ENCODE measurements at places on chromosomes 2 and 18.

GRCh38 chr2:198499539-198499938 lies 695.1 kb downstream of the PLCL1 start:
- peak; percentile 30 for DNase-seq

GRCh38 chr2:12684471-12684936 lies 32.2 kb upstream of the TRIB2 start:
- no peak for DNase-seq

- DNase-seq: no peak
These were observed 929.2 kb downstream of the SLC4A3 start for GRCh38 chr2:220556658-220557057.

- DNase-seq: no peak
These were observed 75.4 kb downstream of the CSRNP3 start for GRCh38 chr2:165544897-165545296.

GRCh38 chr18:23826850-23827620 lies 137.8 kb downstream of the LAMA3 start:
- DNase-seq: no peak

- DNase-seq: no peak
These were observed 2.2 kb downstream of the DSG2 start for GRCh38 chr18:31500051-31500688.

DNA sequence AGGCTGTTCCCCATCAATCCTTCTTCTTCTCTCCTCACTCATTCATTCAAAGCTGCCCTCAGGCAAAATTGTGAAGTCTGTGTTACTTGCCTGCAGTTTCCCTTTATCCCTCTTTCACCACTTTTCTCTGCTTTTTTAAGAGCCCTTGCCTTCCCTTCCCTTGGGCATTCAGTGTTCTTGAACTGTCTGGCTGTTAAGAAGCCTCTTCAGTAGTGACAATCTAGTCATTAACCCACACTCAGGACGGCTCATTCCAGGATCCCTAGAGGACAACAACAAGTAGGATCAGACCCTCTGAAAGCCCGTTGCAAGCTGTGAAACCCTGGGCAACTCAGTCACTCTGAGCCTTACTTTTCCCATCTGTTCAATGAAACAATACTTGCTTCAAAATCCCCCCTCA lies 615.7 kb downstream of the EPHA4 start:
- DNase-seq: no peak

DNA sequence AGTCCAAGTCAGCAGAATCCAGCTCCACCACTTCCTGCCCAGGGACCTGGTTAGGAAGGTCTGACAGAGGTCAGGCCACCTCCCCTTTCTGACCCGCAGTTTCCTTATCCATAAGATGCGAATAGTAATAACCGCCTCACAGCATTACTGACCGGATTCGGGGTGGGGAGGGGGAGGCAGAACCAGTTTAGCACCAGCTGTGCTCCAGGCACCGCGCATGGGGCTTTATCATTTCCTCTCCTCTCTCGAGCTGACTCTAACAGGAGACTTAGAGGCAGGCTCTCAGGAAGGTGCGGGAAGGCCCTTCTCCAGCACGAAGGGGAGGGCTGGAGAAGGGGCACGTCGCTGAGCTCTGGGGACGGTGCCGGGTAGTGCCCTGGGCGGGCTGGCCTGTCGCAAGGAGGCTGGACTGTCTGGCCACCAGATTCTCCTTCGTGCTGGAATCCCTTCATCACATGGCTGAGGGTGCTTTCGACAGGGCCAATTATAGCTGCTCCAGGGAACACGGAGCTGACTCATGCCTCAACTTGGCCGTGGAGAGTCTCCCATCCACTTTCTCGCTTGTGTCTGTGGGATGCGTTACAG lies 5.7 kb downstream of the EHD3 start:
- peak; percentile 71 for DNase-seq

DNA sequence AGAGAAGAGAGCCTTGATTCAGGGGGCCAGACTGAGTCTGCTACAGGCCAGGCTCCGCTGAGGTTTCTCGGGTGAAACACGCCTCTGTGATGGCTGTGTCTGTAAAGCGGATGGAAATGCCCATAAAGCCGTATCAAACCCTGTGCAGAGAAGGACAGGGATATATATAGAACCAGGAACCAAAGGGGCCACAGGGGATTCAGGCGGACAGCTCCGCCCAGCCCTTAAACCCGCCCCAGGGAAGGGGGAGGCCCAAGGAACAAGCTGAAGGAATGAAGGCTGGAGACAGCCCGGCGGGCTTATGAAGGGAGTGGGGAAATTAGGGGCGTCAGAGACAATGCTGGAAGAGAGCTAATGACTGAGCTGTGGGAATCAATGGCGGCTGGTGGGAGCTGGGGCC lies 42.1 kb downstream of the NHEJ1 start:
- DNase-seq: no peak

DNA sequence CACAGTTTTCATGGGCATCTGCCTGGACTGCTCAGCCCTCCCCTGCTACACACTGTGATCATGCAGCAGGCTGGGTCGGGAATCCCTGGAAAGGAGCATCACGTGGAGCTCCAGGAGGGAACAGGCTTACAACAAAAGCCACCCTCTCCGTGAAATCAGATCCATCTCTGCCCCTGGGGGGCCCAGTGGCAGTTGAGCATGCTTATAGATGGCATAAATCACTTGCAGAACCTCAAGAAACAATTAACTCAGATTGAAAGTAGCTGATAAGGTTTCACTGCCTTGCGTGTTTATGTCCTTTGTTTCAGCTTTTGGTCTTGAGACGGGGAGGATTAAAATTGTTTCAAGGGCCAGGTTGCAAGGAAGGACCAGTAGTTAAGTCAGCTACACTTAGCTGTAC lies 354.8 kb upstream of the MEIS1 start:
- no peak for DNase-seq

GRCh38 chr2:205464681-205465080 lies 217.6 kb upstream of the NRP2 start:
- DNase-seq: no peak

DNA sequence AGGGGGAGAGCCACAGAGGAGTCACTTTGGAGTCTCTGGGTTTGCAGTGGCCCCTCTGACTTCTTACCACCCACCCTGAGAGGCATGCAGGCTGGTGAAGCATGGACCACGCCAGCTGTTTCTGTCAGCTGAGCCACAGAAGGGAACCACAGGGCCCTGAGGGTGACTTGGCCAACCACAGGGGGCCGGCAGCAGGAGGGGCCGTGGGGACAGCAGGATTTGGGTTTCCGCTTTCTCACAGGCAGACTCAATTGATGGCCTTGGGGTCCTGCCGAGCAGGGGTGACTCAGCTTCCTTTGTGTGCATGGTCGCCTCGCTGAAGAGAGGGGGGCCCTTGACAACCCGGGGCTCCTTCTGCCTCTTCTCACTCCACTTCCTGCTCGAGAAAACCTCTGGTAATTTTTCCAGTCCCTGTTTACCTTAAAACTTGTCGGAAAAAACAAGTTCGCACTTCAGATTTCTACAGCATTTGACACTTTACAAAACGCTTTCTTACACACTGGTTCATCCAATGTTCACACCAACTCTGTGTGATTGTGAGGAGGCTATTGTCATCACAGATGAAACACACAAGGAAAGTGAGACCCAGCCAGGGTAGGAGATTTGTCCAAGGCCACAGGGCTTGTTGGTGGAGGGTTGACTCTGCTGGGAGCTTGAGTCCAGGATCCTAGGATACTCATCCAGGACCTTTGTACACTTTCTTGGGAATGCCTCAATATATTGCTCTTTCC lies 311.2 kb downstream of the LPIN1 start:
- peak; percentile 26 for DNase-seq

DNA sequence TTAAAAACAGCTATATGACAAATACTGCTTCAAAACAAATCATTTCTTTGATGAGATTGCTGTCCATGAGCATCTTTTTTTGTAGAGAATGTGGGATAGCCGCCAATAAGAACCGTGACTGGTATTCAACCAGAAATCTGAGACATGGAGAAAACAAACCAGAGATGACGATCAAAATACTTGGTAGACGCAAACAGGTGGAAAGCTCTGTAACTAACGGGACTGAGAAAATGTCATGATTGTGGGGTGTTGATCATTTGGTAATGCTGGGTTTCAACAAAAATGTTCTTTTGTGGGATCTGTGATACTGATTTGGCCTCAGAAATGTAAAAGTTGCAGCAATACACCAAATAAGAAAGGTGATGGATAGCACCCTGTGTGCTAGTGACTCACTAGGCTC lies 364.8 kb downstream of the NYAP2 start:
- DNase-seq: no peak

GRCh38 chr2:117980783-117981676 lies 32.8 kb downstream of the CCDC93 start:
- no peak for DNase-seq

GRCh38 chr18:63892566-63892965 lies 5.1 kb downstream of the SERPINB2 start:
- no peak for DNase-seq

DNA sequence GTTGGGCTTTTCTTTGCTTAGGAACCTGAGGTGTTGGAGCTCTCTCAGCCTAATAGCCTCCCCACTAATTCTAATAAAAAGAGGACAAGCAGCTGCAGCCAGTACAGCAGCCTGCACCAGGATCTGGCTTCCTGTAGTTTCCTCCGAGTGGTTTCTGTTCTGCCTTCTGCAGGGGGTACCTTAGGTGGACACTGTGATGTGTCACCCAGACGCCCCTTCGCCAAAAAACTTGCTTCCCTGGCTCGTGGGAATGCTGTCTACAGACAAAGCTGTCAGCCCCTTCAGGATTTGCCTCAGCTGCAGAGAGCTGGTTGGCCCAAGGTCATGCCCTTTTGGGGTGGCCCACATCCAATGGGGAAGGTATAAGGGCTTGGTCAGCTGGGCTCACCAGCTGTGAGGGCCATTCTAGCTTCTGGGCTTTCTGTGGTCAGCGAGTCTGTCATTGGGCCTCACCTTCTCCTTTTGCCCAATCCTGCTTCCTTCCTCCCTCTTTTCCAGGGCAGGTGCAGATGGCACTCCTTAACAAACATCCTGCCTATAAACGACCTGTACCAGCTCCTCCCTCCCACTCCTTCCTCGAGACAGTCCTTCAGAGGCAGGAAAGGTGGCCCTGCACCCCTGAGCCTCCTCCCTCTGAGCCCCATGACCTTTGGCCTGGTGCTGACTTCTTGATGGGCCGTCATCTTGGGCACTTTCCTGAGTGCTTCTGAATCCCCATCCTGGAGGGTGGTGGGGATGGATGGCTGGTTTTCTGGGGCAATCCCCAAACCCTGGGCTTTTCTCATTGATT lies 44.0 kb upstream of the ROCK2 start:
- DNase-seq: no peak

DNA sequence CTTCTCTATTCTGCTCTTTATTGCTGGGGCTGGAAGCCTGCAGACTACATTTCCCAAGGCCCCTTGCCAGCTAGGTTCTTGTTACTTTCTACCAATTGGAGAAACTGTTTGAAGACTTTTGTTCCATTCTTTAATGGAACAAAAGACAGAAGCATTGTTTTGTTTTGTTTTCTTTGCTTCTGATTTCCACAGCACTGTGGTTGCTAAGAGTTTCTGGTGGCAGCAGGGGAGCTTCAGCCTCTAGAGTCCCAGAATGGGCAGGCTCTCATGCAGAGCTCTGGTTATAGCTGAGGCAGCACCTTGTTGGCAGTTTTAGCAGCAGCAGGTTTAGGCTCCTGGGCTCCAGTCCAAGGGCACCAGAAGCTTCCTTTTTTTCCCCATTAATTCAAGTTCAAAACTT lies 234.3 kb downstream of the ETAA1 start:
- no peak for DNase-seq

GRCh38 chr18:74375999-74376398 lies 60.4 kb downstream of the C18orf63 start:
- DNase-seq: no peak

DNA sequence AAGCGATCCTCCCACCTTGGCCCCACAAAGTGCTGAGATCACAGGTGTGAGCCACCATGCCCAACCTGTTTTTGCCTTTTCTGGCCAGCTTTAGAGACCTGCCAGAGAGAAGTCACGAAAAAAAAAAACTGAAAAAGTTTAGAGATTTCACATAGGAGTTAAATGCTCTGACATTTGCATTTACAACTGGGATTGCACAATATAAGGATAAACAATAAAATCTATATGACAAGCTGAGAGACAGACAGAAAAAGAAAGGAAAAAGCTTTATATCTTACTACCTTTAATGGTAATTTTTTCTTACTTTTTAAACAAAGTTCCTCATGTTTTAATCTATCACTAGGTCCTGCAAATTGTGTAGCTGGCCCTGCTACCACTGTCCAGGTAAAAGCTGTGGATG lies 466.5 kb downstream of the TXNL1 start:
- DNase-seq: no peak

All from left cardiac atrium (tissue), 4 donors.